ENCODE measurements at places on chromosomes 16 and 17. TPM values are rescaled to one million over a fixed set of nuclear protein-coding genes. Genes with fewer than 3 reads are reported as not detected.

GRCh38 chr17:67289181-67289876 is 44.3 kb upstream of the HELZ start:
- no peak for DNase-seq

- DNase-seq: no peak
These were observed 301.8 kb downstream of the IRF8 start for GRCh38 chr16:86200722-86201121.

GRCh38 chr16:10966129-10966528 is 21.8 kb downstream of the CLEC16A start:
- no peak for DNase-seq

GRCh38 chr16:30724641-30725417 is 23.4 kb upstream of the PHKG2 start:
- DNase-seq: no peak

- DNase-seq: no peak
These were observed 136.7 kb downstream of the MAF start for GRCh38 chr16:79463841-79464240.

FAM171A2 gene
- total RNA-seq: 0.14 TPM

DNA sequence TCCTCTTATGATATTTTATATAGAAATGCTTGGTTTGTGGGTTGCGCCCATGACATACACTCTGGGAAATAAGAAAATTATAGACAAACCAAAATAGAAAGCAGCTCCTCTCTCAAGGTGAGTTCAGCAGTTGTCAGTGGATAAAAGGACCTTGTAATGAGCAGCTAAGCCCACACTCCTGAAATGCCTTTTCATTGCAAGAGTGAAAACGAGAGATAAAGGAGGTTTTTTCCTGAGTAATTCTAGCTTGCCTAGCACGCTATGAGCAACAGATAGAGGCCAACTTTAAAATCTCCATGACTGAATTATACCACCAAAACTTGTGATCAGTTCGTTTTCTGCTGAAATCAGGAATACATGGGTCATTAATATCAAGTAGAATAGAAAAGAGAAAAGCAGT is 261.8 kb upstream of the CACNG5 start:
- DNase-seq: no peak

G6PC3 gene
- total RNA-seq: 30.8 TPM

SAT2 gene
- total RNA-seq: 15.4 TPM

TEKT5 gene
- total RNA-seq: not detected

TBX2 gene
- total RNA-seq: not detected

DNA sequence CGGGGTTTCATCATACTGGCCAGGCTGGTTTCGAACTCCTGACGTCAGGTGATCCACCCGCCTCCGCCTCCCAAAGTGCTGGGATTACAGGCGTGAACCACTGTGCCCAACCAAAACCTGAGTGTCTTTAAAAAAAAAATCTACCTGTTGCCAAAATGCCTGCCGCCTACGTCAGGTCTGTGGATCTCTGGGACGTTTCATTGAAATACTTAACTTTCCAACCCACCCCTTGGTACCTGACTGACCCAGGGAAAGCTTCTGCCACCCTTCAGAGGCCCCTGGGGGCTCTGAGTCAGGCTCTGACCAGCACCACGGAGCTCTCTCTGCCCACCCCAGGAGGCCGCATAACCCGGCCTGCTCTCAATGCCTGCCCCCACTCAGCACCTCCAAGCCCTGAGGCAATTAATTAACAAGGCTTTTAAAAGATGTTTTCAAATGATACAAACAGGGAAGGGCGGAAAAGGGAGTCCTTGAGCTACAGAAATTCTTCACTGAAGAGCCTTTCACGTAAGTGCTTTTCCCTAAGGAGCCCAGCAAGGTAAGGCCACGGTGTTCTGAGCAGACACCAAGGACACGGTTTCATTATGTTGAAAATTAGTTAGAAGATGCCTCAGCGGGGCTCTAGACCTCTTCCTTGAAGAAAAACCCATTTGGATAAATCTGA is 29.3 kb upstream of the GSG1L start:
- no peak for DNase-seq

DNA sequence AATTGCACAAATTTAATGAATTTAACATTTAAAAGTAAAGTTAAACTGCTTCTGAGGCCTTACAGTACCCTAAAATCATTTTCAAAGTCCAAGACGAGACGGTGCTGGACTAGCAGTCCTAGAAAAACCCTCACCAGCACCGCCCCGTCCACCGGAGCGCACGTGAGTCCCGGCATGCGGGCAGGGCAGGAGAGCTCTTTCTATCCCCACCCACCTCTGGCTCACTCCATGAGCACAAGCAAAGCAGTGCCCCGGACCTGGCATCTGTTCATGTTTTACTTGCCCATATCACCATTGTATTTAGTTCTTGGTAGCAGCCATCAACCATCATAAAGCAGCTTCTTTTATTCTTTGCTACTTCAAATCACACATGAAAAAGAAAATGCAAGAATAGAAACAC is 41.7 kb downstream of the ANKRD11 start:
- DNase-seq: no peak

DNA sequence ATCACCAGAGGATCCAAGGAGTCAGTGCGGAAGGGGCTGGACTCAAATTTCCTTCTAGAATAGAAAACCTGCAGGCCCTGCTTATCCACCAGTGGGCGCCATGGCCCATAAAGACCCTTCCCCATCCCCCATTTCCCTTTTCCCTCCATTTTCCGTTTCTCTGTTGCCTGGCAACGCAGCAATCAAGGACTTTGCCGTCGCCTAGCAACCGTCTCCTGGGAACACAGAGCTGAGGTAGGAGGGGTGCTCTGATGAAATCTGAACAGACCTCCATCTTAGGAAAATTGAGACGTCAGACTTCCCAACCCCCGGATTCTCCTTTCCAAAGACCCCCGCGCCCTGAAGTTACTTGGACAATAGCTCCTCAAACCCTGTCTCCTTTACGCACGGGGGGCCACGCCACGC is 5.7 kb downstream of the DLG4 start:
- no peak for DNase-seq

- DNase-seq: no peak
These were observed 18.5 kb upstream of the TERF2 start for GRCh38 chr16:69404275-69404805.

- no peak for DNase-seq
These were observed 5.1 kb upstream of the ADCY7 start for GRCh38 chr16:50261160-50261706.

DNA sequence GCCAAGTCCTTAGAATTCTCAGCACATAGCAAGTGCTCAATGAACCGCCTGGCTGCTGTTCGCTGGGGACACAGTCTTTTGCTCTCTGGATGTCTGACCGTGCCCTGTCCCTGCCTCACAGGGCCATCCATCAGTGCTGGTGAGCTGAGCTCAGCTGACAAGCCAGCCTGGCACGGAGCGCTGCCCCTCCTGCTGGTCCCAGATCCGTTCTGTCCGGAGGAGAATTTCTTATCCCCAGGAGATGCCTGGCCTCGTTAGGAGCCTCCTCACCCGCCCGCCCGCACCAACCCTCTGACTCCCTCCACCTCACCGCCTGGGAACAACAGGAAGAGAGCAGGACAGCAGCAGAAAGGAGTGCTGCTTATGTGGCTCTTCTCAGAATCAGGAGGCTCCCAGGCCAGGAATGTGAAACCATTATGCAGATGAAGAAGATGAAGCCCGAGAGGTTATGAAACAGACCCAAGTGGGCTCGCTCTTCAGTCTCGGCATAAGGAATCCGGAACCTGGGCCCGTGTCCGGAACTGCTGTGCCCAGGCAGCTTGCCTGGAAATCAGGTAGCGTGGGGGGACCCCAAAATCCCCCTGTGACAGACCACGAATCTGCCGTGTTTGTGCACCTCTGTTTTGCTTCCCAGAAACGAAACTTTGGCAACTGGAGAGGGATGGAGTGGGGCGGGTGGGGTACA is 28.8 kb upstream of the RMI2 start:
- no peak for DNase-seq

GPR139 gene
- not detected for total RNA-seq

- DNase-seq: no peak
These were observed 18.0 kb upstream of the NDRG4 start for GRCh38 chr16:58481931-58482330.

GRCh38 chr16:21242756-21243155 is 9.3 kb downstream of the ANKS4B start:
- DNase-seq: no peak

- no peak for DNase-seq
These were observed 496.5 kb upstream of the CDH11 start for GRCh38 chr16:65618333-65618732.

DNA sequence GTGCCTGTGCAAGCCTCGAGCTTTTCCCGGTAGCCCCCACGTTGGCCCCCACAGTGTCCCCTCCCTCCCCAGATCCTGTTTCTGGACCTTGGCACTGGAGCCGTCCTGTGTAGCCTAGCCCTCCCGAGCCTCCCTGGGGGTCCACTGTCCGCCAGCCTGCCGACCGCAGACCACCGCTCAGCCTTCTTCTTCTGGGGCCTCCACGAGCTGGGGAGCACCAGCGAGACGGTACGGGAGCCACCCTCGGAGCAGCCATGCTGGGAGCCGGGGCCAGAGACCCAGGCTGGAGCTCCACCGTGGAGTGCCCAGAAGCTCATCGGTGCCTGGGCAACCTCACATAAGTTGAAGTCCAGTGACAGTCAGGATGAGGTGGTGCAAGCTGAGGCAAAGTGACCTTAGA is 11.8 kb downstream of the RGS11 start:
- DNase-seq: no peak

GRCh38 chr17:75516619-75517296 is 430 bp downstream of the TSEN54 start:
- DNase-seq: peak; percentile 63

DNA sequence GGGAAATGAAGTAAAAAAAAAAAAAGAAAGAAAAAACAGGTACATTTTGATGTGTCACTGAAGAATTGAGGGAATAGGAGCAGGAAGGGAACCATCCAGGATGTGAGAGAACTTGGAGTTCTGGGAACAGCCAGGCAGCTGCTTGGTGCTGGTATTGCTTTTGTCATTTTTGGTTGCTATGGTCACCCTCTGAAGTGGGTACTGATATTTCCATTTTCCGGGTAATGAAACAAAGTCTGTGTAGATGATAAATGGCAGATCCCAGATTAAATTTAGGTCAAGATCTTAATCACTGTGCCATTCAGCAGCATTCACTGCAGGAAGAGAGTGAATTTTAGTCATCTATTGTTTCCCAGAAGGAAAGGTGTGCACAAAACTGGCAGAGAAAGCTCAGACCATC is 93.6 kb downstream of the ABCA8 start:
- no peak for DNase-seq

GRCh38 chr16:89982318-89982717 is 33.8 kb downstream of the DEF8 start:
- DNase-seq: no peak

PDIA2 gene
- total RNA-seq: not detected

DNA sequence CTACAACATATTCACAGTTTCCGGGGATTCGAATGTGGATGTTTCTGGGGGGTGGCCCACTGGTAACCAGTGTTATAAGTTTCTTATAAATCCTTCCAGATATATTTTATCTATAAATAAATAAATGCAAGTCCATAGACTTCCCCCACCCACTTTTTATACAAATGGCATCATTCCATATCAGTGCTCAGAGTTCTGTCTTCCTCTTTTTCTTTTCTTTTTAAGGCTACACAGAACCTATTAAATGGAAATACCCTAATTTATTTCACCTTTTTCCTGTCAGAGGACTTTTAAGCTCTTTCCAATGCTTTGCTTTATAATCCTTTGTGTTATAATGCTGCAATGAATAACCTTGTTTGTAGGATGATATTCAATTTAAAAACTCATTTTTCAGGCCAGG is 3.8 kb downstream of the LGALS9 start:
- DNase-seq: no peak

TPSAB1 gene
- not detected for total RNA-seq

DNA sequence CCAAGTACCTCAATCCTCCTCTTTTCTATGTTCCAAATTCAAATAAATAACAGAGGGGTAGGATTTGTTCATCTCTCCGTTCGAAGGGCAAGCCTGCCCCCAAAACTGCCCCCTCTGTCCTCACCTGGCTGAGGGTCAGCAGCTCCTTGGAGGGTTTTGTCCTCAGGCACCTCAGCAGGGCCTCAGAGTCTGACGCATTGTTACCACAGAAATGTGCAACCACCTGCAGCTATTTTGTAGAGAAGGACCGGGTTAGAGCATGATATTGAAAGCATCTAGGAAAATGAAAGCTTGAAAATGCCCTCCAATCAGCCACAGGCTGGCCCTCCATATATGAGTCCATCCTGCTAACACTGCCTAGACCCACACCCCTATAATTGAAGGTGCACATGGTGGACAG is 13.9 kb downstream of the CES5A start:
- no peak for DNase-seq

DNA sequence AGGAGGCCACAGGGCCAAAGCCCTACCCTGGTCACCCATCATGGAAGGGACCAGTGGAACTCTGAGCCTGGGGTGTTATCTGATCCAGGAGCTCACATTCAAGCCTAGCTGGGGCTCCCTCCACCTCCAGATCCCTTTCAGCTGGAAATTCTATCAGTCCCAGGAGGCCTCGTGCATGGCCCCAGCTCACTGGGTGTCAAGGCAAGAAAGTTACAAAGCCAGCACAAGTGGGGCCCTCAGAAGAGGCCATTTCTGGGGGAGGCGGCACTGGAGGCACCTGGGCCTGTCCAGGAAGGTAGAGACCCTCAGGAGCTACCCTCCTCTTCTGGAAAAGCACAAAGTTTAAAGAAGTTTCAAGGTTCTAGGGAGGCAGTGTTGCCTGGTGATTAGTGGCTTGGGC is 4.8 kb downstream of the CA7 start:
- DNase-seq: no peak

MAPT gene
- total RNA-seq: 0.88 TPM

HID1 gene
- 1.9 TPM for total RNA-seq

DNA sequence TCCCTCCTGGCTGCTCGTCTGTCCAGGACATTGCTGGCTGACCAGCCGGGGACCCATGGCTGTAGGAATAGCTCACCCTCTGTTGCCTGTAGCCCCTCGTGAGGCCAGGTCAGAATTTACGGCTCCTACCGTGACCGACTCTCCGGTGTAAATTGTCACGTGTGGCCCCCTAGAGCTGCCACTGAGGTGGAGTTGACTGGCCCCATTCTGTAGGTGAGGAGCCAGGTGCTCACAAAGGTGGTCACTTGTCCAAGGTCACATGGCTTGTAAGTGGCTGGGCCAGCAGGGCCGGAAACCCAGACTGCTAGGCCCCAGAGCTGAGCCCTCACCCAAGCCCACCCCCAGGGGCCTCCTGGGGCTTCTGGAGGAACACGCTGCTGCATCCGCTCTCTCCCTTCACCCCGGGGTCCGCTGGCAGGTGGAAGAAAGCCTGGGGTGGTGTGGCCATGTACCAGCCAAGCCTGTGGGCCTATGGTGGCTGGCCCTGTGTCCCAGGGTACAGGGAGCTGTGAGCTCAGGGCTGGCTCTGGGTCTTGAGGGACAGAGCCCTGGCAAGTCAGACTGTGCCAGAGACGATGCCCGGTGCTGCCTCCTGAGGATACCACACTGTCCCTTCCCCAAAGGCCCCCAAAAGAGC is 120.7 kb downstream of the RAB11FIP4 start:
- DNase-seq: no peak

- no peak for DNase-seq
These were observed 513.6 kb upstream of the CDH8 start for GRCh38 chr16:62549875-62550274.

- no peak for DNase-seq
These were observed 31.8 kb downstream of the USP7 start for GRCh38 chr16:8931859-8932258.

GRCh38 chr17:2107506-2107905 is 52.6 kb downstream of the HIC1 start:
- DNase-seq: no peak
